ENCODE measurements at places on chromosomes 13 and 19.

GRCh38 chr19:13077240-13077639, 25.4 kb downstream of the LYL1 start:
- no peak for DNase-seq

DNA sequence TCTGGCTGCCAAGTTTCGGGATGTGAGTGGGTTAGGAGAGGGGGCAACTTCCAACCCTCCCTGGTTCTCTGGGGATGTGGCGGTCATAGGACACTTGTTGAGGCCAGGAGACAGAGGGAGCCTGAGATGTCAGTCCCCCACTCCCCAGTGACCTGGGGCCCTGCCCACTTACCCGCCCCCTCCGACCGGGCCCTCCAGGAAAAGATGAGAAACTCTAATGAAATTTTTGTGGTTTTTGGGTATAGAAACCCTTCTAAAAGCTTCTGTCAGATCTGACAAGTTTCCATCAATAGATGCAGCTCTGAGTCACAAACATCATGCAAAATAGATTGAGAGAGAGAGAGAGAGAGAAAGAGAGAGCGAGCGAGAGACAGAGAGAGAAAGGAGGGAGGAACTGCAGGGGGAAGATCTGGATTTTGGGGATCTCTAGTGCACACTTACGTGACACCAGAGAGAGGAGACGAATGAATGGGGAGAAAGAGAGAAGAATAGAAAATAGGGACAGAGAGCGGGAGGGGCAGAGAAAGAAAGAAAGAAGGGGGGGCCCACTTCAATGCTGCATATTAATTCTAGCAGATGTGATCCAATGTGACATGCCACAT, 94.0 kb downstream of the PTPRS start:
- DNase-seq: no peak

GRCh38 chr13:18951412-18951811, 230.2 kb downstream of the TUBA3C start:
- DNase-seq: no peak

DNA sequence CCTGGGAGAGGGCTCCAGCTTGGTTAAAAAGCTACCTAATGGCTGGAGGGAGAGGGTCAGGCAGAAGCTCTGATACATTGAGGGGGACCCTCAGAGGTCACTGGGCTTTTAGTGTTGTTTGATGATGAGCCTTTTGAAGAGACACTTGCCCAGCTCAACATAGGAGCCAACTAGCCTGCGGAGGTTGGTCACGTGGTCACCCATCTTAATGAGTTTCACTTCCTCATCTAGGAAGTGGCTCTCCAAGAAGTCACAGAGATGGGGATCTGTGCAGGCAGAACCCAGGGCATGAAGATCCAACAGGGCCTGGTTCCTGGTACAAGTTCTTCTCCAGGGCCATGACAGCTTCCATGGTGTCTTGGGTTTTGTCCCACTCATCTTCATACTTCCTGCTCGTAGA, 33.4 kb downstream of the IPO5 start:
- no peak for DNase-seq

DNA sequence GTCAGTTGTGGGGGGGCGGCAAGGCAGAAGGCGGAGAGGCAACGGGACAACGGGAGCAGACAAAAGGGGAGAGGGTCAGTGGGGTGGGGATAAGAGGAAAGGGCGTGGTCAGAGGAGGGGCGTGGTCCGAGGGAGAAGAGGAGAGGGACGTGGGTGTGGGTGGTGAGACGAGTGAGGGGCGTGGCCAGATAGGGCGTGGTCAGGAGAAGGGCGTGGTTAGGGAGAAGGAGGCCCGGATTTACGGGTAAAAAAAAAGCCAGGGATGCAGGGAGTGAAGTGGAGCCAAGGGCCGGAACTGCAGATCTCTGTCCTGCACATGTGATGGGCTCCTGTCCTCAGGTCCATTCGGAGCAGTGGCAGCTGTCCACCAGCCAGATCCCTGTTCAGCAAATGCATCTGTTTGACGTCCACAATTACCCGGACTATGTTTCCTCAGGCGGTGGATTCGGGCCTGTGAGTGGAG, 21.5 kb downstream of the CPT1C start:
- no peak for DNase-seq

DNA sequence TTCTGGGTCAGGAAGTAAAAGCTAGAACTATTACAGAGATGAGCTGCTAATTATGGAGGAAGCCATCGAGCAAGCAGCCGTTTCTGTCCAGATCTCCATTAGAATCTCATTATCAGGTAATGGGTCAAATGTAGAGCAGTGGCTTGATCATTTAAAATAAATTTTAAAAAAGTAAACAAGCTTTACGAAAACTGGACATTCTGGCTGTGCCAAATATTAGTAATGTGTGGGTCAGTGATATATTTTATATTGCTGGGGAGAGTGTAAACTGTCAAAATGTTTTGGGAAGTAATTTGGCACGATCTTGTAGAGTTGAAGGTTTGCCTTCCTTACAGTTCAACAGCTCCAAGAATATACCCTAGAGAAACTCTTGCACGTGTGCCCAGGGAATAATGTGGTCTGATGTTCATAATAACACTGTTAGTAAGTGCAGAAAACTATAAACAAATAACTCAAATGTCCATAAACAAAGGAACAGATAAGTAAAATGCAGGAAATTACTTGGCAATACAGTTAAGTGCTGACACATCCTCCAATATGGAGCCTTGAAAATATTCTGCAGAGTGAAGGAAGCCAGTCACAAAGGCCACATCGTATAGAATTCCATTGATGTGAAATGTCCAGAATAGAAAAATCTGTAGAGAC, 127.2 kb upstream of the UBL3 start:
- DNase-seq: no peak

- no peak for DNase-seq
These were observed 13.0 kb upstream of the BICRA start for GRCh38 chr19:47595944-47596343.

GRCh38 chr19:42512743-42513304, 15.5 kb downstream of the CEACAM1 start:
- no peak for DNase-seq

GRCh38 chr13:85406269-85406975, 392.8 kb downstream of the SLITRK6 start:
- no peak for DNase-seq

DNA sequence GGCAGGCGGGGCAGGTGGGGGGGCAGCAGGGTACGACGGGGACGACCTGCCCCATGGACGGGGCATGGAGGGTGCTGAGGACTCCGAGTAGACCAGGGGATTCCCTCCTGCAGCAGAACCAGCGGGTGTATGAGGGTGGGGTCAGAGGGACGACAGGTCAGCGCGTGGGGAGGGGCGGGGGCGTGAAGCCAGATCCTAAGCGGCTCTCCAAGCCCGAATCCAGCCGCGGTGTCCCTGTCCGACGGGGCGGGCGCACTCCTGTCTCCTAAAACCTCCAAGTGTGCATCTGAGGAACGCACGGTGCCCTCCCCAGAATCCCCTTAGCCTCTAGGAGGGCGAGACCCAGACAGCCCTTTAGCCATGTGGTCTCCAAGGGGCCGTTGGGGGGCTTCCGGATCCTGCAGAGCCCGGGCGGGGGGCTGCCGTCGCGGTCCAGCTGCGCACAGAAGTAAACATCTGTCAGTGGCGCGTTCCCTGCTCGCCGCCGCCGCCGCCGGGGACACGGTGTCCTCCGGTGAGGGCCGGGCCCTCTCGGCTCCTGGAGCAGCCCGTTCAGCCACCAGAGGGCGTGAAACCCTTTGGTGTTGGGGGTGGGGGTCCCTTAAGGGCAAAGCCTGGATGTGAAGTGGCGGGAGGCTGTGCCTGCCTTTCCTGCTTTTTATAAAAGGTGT, 730 bp downstream of the NRTN start:
- peak; percentile 34 for DNase-seq

DNA sequence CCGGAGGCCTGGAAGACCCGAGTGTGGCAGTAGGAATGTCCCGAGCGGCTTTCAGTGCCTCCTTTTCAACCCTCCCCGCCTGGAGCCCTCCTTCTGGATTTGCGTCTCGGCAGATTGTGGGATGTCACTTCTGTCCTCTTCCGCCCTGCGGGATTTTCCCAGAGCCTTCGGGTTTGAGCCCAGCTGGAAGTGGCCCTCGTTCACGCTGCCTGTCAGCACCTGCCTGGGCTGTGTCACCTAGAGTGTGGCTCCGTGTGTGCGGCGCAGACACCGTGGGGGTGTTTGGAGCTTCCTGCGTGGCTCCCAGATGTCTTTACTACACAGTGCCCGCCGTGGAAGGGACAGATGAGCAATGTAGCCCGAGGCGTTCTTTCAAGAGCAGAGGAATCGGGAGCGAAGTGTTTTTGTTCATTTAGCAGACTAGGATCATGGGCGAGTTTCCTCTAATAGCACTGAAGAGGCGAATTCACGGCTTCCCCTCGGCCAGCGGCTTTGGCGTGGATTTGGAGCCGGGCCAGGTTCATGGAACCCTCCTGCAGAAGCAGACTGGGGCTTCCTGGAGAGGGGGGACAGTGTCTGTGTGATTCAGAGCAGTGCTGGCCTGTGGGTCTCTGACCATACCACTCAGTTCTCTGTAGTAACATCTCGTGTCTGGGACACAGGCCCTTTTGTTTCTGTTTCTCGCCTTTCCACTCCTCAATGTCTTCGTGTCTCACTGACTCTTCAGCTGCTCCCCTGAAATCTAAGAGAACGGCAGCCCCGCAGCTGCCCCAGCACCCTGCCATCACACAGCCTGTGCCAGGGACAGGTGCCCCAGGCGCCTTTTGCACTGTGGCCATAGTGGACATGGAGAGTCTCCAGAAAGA, 68.0 kb downstream of the KDM4B start:
- no peak for DNase-seq

DNA sequence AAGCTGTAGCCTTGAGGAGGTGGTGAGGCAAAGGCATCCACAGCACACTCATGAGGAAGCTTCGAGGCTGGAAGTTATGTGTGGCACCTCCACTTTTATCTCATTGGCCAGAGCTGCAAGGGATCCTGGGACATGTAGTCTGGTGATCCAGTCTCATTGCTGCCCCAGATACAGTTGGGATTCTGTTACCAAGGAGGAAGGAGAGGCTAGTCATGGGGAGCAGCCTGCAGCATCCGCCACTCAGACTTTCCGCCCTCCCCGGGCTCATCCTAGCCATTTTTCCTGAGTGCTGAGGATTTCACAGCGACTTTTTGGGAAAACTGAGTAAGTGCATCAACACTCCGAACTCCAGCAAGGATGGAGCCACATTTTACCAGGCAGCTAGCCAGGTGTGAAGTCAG, 74.4 kb downstream of the DPF1 start:
- DNase-seq: no peak

DNA sequence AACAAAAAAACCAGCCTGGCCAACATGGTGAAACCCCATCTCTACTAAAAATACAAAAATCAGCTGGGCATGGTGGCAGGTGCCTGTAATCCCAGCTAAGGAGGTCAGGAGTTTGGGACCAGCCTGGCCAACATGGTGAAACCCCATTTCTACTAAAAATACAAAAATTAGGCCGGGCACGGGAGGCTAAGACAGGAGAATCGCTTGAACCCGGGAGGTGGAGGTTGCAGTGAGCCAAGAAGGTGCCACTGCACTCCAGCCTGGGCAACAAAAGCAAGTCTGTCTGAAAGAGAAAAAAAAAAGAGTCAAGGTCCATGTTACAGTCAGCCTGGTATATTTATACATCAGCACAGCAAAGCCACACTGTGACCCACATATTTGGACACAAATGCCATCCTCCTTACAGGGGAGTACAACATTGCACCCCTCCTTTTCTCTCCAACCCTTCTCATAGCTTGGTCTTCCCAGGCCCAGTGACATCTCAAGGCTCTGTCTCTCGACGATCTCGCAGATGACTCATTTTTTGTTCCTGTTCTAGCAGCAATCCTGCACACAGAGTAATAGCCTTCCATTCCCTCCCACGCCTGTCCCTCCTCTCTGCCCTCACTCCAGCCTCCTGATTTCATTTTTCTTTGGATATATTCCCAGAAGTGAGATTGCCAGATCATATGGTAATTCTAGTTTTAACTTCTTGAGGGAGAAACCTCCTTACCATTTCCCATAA, 21.0 kb upstream of the DPP9 start:
- no peak for DNase-seq

- no peak for DNase-seq
These were observed 1044.8 kb upstream of the SLC10A2 start for GRCh38 chr13:104111031-104111430.

DNA sequence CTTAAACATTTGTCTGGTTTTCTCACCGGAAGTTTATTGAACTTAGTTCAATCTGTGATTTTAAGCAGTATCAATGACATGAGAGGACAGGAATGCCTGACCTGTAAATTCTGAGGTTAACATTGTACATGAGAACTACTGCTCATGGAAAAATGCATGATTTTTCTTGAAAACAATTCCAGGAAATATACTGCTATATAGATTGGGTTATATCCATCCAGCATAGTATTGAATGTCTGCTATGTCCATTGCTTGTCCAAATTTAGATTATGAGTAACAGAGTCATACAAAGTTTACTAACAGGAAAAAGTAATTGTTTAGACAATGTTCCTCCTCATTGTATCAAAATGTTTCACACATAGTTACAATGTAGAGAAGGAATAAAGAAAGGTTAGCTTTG, 606.8 kb downstream of the DACH1 start:
- DNase-seq: no peak

DNA sequence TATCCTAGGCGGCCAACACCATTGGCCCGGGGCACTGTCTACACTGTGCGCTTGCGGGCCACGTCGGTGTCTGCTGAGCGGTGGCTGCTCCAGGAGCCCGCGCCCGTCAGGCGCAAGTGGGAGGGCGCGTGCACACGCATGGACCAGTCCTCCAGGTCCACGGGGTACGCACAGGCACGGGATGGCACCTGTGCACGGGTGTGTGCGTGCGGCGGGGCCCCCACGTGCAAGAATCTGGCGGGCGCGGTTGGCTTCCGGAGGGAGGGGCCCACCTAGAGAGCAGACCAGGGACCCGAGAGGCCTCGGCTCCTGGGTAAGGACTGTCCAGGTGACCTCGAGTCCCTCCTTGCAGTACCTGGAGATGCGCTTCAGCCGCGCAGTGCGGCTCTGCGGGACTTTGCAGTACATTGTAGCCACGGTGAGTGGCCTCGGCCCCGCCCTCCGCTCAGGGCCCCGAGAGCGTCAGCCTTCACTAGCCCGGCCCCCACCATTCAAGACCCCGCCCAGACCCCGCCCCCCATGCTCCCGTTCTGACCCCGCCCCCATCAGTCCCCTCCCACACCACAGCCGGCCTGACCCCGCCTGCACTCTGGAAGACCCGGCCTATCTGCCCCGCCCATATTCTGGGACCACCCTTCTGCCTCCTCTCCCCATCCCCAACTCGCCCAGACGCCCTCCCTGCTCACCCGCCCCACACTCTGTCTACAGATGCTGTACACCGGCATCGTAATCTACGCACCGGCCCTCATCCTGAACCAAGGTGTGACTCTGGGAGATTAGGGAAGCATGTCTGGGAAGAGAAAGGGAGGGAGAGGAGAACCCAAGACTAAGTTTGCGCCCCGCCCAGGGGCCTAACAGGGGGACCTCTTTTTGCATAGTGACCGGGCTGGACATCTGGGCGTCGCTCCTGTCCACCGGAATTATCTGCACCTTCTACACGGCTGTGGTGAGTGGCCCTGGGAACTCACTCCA, 2.3 kb downstream of the SLC5A5 start:
- no peak for DNase-seq

- no peak for DNase-seq
These were observed 28.2 kb downstream of the VSTM1 start for GRCh38 chr19:54035215-54036178.

DNA sequence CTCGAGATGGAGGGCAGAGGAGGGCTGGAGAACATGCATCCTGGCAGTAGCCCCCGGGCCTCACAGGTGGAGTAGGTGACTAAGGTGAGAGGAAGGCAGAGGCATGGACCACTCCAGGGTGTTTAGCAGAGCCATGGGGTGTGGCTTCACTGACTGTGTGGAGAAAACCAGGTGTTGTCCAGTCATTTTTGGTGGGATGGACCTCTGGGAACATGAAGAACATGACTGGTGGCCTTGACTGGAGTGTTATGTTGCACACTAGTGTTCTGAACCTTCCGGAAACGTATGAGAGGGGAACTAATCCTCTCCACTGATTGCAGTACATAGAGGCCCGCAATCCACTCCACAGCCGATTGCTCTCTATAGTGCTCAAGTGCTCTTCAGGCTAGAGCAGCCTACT, 16.9 kb downstream of the MED26 start:
- DNase-seq: no peak

Measured in NCI-H1694 treated with DMSO at 0.1 percent for 48 hours (cell line).